ENCODE measurements at places on chromosomes 3 and 15.

DNA sequence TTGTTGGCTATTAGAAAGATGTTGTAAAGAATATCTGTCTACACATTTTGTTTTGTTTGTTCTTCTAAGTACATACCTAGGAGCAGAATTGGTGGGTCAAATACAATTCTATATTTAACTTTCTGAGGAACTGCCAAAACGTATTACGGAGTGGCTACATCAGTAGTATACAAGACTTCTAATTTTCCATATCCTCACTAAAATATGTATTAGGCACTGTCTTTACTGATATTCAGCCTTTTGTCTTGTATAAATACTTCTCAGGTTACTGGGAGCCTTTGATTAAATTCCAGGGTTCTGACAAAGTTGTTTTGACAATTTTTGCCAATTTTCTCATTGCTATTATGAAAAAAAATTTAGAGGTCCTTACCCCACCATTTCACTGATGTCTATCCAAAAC lies 146.7 kb downstream of the NR2E3 start:
- DNase-seq, result no peak

GRCh38 chr3:47578119-47578632 lies 489 bp downstream of the CSPG5 start:
- DNase-seq, result no peak

GRCh38 chr15:55959744-55960447 lies 33.5 kb downstream of the NEDD4 start:
- DNase-seq, result no peak

GRCh38 chr3:187223799-187224198 lies 26.5 kb downstream of the RTP1 start:
- DNase-seq, result no peak

DNA sequence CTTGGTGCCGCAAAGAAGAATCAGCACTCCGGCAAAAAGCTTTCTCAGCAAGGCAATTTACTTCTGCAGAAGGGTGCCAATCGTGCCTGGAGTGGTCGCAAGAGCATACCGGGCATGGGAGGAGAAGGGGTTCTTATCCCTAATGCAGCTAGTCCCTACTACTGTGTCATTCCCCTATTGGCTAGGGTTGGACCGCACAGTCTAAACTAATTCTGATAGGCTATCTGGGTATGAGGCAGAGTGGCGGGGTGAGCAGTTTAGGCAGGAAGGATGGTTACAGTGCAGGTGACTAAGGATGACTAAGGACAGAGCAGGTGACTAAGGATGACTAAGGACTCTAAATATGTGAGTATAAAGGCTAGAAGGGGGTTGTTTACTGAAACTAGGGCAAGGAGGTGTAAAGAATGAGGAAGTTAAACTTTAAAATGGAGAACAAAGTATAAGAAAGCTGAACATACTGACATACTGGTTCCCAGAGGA lies 52.9 kb downstream of the PGBD4 start:
- no peak for DNase-seq

- no peak for DNase-seq
These were observed 129.9 kb upstream of the TGFBR2 start for GRCh38 chr3:30476368-30477084.

GRCh38 chr3:37620071-37620635 lies 241.5 kb upstream of the CTDSPL start:
- DNase-seq, result no peak

DNA sequence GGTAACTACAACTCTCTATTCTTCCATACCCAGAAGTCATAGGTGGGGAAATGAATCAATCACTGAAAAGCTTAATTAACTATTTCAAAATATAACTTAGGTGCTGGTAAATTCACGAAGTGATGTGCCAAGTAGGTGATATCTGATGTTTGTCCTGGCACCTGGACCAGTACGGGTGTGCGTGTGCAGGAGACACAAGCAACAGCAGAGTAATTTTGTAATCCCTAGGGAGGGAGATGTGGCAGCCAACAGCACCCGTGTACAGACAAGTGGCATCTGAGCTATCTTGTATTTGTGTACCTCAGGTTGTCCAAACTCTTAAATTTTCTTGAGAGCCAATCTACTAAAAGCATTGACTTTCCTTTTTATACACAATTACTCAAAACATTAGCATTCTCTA lies 22.8 kb downstream of the USF3 start:
- DNase-seq, result no peak

DNA sequence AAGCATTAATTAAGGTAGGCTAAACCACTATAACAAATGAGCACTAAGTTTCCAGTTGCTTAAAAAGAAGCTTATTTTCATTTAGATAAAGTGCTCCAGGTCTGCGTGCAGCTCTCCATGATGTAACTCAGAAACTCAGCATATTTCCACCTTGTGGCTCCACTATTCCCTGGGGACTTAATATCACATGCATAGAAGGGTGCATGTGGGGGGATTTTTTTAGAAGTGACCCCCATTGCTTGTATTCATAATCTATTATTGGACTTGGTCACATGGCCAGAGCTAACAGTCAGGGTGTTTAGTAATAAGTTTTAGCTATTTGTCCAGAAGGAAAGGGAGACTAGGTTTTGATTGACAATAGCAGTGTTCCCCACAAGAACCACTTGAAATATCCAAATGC lies 86.8 kb downstream of the TMCO5A start:
- no peak for DNase-seq

GRCh38 chr3:85342915-85343314 lies 384.1 kb downstream of the CADM2 start:
- no peak for DNase-seq

DNA sequence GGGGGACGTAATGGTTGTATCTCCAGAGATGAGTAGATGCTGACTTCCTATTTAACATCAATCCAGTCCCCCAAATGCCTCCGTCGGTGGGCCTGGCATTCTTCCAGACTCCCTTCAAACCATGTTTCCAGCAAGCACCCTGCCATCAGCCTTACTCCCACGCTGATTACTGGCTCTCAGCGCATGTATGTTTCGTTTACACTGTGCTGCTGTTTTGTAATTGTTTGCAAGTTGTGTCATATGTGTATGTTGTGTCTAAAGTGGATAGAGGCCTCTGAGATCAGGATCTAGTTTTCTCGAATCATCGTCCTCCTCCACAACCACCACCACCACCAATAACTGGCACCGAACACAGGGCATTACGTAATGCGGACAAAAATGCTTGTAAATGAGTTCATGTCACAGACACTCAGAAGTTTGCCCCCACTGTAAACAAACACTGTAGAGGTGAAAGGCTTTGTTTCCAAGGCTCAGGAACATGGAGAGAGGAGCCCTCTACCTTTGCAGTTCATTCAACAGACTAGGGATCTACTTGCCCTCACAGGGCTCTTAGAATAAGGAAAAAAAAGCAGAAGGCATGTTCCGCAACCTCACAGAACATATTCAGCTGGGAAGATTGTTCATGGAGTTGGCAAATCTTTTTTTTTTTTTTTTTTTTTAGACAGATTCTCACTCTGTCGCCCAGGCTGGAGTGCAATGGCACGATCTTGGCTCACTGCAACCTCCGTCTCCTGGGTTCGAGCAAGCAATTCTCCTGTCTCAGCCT lies 46.1 kb upstream of the SEMA4B start:
- no peak for DNase-seq

DNA sequence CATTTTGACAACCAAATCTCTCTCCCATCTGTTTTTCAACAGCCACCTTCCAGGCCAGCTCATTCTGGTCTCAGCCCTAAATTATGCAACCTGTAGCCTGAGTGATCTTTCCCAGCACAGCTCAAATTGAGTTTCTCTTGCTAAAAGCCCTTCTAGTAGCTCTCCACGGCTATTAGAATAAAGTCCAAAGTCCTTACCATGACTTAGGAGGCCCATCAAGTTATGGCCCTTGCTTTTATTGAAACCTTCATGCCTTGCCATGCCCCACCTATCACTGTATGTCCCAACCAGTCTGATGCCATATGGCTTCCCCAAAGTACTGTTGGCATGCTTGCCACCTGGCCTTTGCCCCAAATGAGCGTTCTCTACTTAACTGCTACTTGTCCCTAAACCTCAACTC lies 303.5 kb upstream of the GADL1 start:
- DNase-seq, result no peak

GRCh38 chr15:89496155-89497098 lies at the start of gene RHCG:
Gene RHCG (minus strand): TSS chr15:89496583. CDS start chr15:89496544, 39 bp downstream.
- peak; percentile 4 for DNase-seq

- no peak for DNase-seq
These were observed 145.8 kb upstream of the UBE2E1 start for GRCh38 chr3:23659840-23660430.

DNA sequence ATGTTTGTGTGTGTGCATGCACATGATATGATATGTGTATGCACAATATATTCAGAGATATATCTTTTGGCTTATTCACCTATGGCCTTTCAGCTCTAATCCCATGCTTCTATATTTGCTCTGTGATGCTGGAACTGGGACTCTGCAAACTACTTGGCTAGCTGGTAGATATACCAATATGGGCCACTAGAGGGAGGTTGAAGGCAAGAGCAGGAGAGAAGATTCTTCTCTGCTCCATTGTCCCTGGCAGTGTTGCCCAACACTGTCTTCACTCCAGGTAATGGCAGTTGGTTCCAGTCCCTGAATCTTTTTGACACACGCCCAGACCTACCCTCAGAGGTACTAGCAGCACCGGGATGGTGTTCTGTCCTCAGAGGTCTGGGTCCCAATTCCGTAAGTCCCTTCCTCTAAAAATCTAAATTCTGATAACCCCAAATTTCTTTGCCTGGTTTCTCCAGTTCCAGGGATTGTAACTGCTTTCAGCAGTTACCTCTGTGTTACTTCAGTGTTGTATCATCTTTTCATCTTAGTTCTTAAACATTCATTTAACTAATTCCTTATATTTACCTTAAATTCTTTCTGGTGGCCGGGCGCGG lies 44.7 kb downstream of the GTPBP8 start:
- peak; percentile 66 for DNase-seq

DNA sequence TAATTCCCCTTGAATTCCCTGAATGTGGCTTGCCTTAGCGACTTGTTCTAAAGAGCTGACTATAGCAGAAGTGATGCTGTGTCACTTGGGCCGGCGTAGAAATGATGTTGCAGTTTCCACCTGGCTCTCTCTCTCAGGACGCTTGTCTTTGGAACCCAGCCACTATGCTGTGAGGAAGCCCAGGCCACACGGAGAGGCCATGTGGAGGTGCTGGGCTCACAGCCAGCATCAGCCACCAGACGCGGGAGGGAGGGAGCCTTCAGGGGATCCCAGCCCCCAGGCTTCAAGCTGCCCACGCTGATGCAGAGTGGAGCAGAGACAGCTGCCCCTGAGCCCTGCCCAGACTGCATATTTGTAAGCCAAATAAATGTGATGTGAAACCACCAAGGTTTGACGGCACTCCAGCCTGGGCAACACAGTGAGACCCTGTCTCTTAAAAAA lies 18.6 kb downstream of the RNU5B-1 start:
- DNase-seq, result peak; percentile 55

DNA sequence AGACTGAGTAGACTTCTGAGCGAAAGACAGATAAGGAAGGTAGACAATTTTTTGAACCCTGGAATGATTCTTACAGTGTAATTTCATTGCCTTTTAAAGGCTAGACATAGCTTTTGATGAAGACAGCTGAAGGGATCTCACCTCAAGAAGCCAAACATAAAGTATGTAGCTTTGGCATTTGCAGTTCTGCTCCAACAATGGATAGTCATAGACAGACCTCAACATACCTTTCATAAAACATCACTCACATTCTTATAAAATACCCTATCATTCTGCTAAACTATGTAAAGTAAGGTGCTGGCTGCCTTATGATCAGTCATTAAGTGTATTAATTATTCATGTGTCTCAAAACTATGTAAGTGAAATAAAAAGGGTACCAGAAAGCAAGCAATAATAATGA lies 70.0 kb downstream of the UBE3A start:
- no peak for DNase-seq

DNA sequence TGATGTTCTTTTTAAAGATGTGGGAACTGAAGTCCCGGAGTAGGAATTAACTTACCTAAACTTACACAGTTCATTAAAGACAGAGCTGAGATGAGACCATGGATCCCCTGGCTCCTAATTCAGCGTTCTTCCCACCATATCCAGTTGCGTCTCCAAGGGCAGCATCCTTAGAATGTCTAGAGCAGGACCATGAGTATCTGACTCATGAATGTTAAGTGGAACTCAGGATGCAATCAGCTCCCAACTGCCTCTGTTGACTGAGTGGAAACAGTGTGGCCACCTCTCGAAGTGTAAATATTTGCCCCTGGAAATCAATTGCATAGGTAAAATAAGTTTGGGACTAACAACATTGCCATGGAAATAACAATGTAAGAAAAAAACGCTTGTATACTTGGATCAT lies 2.5 kb downstream of the SNTN start:
- DNase-seq, result no peak

DNA sequence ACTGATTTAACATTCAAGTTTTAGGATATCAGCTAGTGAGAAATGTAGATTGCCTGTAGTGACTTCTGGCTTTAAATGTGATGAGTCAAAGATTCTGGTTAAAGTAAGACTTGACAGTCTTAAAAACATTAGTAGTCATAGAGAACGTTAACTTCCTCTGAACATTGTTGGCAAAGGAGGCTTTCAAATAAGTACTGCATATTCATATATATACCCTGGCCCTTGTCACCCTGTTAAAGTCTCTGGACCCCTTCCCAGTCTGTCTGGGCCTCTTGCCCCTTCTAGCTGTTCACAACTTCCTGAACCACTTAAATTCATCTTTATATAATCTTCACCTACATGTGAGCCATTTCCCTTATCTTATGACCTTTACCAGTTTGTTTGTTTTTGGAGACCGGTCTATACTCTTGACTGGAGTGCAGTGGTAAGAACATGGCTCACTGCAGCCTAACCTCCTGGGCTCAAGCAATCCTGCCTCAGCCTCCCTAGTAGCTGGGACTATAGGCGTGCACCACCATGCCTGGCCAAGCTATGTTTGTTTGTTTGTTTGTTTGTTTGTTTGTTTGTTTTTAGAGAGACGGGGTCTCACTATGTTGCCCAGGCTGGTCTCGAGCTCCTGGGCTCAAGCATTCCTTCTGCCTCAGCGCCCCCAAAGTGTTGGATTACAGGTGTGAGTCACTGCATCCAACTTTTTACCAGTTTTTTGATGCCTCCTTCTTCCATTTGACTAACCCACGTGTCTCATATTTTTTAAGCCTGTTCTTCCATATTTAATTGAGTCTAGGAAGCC lies 64.4 kb upstream of the CRTC3 start:
- DNase-seq, result no peak

DNA sequence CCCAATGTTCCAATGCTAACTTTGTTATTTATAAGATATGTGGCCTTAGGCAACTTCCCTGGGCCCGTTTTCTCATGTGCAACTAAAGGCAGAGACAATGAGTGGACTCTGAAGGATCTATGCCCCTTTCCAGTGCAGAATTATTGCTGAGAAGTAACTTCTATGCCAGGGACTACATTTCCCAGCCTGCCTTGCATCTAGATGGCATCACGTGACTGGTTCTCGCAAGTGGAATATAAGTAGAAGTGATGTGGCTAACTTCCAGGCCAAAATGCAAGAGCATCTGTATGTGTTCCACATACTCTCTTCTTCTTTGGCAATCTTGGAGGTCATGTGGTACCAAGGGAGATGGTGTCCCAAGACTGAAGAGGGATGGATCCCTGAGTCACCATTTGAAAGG lies 674.4 kb downstream of the NTRK3 start:
- DNase-seq, result no peak

DNA sequence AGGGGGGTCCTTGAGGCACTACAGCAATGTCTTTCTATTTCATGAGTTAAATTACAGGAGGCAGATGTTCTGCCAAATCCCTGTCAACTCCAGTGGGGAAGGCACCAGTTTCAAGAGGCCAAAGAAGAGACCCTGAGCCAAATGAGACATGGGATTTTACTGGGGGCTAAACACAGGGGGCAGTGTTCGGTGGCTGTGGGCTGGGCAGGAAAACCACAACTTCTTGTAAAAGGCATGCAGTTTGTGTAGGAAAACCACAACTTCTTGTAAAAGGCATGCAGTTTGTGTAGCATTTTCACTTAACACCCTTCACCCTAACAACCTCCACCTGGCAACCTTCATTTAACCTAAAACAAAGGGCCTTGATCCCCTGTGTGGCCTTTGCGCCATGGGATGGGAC lies 61.0 kb downstream of the POLR2M start:
- DNase-seq, result no peak

All from muscle of arm (tissue), 14 donors.